ENCODE measurements at places on chromosomes 3 and 15. TPM values are rescaled to one million over a fixed set of nuclear protein-coding genes. Genes with fewer than 3 reads are reported as not detected.

Gene DIPK2A
- total RNA-seq, result 21.4 TPM

Gene ECE2
- not detected for total RNA-seq

Gene STAC
- 0.18 TPM for total RNA-seq

Gene RTP1
- not detected for total RNA-seq

Gene THSD4
- total RNA-seq, result 0.92 TPM

DNA sequence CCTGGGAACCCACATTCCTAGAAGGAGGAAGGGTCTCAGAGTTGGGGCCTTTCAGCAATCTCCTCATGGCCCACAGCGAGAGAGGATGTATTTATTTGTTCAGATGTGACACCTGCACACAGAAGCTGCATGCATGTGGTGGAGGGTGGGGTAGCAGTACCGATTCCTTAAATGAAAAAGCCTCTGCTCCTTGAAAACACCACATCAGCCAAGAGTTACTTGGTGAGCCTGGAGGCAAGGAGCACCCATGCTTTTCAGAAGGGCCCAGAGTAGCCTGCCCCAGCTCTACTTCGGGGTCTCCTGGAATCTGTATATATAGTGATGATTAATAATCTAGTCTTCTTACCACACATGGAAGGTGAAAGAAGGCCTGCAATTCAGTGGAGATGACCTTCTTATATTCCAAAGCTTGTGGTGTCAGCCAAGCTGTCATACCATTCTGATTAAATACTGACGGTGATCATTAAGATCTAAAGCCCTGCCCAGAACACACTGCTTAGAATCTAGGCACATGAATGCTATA, 33.5 kb downstream of the SEMA6D start:
- peaks cover 19% of the 10 kb centered on the region for H3K36me3 ChIP-seq
- H3K4me1 ChIP-seq, result no peaks in the 10 kb centered on the region
- H3K27me3 ChIP-seq, result peaks cover 4% of the 10 kb centered on the region

GRCh38 chr15:57144448-57144847, 226.0 kb downstream of the TCF12 start:
- H3K4me1 ChIP-seq, result peaks cover 9% of the 10 kb centered on the region
- H3K27ac ChIP-seq, result no peak overlapping the region
- no peak for DNase-seq

- H3K27ac ChIP-seq, result no peak overlapping the region
- no peak for DNase-seq
- no peaks in the 10 kb centered on the region for H3K36me3 ChIP-seq
- H3K27me3 ChIP-seq, result no peaks in the 10 kb centered on the region
- no peak overlapping the region for H3K4me3 ChIP-seq
These were observed 80.9 kb downstream of the TMCC1 start for GRCh38 chr3:129812589-129812988.

- H3K27ac ChIP-seq, result no peak overlapping the region
- no peak overlapping the region for H3K4me3 ChIP-seq
- no peaks in the 10 kb centered on the region for H3K27me3 ChIP-seq
- H3K36me3 ChIP-seq, result peaks cover 37% of the 10 kb centered on the region
These were observed 25.1 kb downstream of the VPS39 start for GRCh38 chr15:42182961-42183360.

GRCh38 chr15:25863111-25863967, at the start of gene ATP10A:
Gene ATP10A, minus strand, starts transcription at chr15:25863327. Its CDS starts 231 bp downstream, at chr15:25863096.
- no peaks in the 10 kb centered on the region for H3K36me3 ChIP-seq
- peak within 1 kb of the TSS; percentile 49 for H3K27ac ChIP-seq
- H3K27me3 ChIP-seq, result peaks cover 22% of the 10 kb centered on the region

DNA sequence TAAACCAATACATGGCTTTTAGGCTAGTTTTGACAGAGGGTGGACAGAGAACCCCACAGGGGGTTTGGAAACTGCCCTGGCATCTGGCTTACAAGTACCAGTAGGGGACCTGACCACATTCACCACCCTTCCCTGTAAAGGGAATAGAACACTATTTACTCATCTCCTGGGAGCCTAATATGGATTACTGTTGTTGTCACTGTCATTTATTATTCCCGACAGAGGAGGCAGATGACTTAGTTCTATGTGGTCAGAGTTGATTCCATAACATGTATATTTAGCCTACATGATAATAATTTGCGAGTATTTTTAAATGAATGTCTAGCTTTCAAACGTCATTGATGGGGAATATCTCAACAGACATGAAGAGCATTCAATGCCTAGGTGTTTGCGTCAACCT, 15.9 kb downstream of the ZBTB38 start:
- H3K4me1 ChIP-seq, result no peaks in the 10 kb centered on the region
- no peaks in the 10 kb centered on the region for H3K27me3 ChIP-seq
- no peak overlapping the region for H3K4me3 ChIP-seq
- H3K36me3 ChIP-seq, result no peaks in the 10 kb centered on the region

- no peaks in the 10 kb centered on the region for H3K4me1 ChIP-seq
- DNase-seq, result no peak
- H3K36me3 ChIP-seq, result no peaks in the 10 kb centered on the region
- no peak overlapping the region for H3K27ac ChIP-seq
These were observed 71.9 kb downstream of the SSR3 start for GRCh38 chr3:156483002-156483401.

DNA sequence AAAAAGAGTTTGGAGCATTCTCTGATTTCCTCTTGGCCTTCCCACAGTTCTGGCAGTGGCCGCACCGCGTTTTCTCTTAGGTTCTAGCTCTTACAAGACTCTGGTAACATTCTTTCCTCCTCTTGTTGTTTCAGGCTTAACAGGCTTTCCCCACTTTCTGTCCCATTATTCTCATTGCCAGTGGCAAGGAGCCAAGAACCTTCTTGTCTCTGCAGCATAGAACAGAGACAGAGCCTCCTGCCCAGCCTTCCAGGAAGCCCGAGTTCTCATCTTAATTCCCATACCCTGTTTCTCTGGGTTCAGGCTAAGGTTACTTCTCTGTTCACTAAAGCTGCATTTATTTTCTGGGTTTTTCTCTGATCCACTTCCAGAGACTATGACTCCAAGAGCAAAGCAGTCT, 61.1 kb downstream of the DUT start:
- DNase-seq, result no peak
- no peaks in the 10 kb centered on the region for H3K27me3 ChIP-seq
- no peak overlapping the region for H3K4me3 ChIP-seq
- no peak overlapping the region for H3K27ac ChIP-seq
- H3K36me3 ChIP-seq, result no peaks in the 10 kb centered on the region

DNA sequence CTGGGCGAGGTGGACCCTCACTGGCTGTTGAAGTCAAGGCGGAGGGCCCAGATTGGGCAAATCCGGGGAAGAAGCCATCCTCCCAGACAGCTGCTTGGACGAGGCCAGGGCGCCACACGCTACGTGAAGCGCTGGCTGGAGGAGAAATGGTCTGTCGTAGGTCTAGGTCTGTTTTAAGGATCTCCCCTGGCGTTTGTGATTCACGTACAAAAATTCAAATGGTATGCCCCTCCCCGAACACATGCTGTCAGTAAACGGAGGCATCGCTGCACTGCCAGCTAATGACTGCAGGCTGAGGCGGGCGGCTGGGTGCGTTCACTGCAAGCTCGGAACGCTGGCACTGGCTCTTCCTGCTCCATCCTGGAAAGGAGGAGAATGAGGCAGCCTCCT, 69.9 kb downstream of the EPHB3 start:
- peaks cover 4% of the 10 kb centered on the region for H3K36me3 ChIP-seq
- H3K4me1 ChIP-seq, result peaks cover 6% of the 10 kb centered on the region
- peaks cover 16% of the 10 kb centered on the region for H3K27me3 ChIP-seq
- H3K4me3 ChIP-seq, result no peak overlapping the region
- H3K27ac ChIP-seq, result no peak overlapping the region
- no peak for DNase-seq

DNA sequence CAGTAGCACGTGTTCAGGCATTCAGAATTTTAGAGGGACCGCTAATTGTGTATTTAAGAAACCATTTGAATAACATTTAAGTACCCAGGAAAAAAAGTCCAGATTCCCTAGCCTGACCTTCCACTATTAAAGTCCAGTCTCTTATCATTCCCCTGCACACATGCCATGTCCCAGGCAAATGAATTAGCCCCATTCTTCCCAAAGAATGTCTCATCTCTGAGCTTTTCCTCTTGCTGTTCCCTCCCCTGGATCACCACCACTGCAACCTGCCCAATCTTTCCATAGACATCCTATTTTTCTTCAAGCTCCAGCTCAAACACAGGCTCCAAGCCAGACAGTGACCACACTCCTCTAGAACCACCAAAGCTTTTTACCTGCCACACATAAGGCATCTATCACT, 25.9 kb downstream of the PLD1 start:
- peak overlapping the region; percentile 68 for H3K27ac ChIP-seq
- H3K4me3 ChIP-seq, result peak overlapping the region; percentile 26
- peaks cover 37% of the 10 kb centered on the region for H3K4me1 ChIP-seq
- no peak for DNase-seq
- H3K36me3 ChIP-seq, result peaks cover 14% of the 10 kb centered on the region

Data from endothelial cell (in vitro differentiated cells).